Activated T-helper 1 cell treated with anti-CD3 and anti-CD28 coated beads, Interleukin-12 subunit alpha, Interleukin-12 subunit beta, Interleukin-2, Interleukin-4 antibody, amounts not matched to agents 30 ng/mL and 10 ng/mL and 1 ng/mL, durations not matched to agents 14 hours and 24 hours and 36 hours (primary cell): ENCODE measurements at places on chromosomes 5 and 9.

- no peak for DNase-seq
Observed at GRCh38 chr5:15850939-15851341, 328.7 kb downstream of the MARCHF11 start.

DNA sequence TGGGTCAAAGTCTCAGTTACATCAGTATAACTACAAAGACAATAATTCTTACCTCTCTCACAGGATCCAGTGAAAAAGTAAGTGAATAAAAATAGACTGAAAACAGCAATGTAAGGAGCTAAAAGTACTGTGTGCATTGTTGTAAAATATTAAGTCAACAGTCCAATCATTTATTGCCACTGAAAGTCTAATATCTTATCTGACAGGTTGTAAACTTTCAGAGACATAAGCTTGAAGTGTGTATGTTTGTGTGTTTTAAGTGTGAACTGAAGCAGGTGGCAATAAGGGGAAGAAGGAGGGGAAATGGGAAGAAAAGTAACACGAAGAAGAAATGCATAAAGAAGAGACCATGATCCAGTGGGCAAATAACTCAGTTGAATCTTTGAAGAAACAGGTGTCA, 229.7 kb upstream of the TAS2R1 start:
- DNase-seq, result no peak

GRCh38 chr9:101027236-101027635, 1.3 kb upstream of the PLPPR1 start:
- DNase-seq, result no peak

- no peak for DNase-seq
Observed at GRCh38 chr5:133941456-133942196, 26.8 kb downstream of the C5orf15 start.

DNA sequence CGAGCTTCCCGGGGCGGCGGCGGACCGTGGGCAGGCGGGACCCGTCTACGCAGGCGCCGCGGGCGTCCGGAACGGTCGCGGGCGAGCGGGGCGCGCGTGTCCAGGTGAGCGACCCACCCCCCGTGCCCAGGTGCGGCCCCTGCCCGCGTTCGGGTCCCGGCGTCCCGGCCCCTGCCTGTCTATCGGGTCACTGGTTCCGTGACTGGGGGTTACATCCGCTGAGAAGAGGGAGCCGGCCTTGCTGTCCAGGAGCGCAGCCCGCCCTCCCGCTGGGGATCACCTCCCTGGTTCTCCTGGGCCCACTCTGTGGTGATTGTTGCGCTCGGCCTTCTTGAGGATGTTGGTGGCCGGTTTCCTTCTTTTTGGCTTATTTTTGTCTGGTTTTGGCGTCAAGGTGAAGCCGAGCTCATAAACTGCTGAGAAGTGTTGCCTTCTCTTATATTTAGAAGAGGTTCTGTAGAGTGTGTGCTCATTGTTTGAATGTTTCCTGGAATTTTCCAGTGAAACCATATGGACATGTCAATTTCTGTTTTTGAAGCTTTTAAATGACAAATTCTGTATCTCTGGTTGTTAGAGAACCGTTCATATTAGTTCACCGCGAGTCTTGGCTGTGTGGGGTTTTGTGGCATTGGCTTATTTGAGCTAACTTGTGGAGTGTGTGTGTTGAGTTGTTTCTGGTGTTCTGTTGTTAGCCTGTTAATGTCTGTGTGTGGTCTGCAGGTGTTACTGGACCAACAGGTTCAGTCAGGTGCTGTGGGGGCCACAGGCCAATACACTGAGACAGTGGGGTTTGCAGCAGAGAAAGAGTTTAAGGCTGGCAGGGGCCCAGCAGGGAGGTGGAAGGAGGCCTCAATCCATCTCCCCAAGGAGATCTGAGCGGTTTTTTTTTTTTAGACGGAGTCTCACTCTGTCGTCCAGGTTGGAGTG, 621 bp downstream of the CEP72 start:
- DNase-seq, result no peak

DNA sequence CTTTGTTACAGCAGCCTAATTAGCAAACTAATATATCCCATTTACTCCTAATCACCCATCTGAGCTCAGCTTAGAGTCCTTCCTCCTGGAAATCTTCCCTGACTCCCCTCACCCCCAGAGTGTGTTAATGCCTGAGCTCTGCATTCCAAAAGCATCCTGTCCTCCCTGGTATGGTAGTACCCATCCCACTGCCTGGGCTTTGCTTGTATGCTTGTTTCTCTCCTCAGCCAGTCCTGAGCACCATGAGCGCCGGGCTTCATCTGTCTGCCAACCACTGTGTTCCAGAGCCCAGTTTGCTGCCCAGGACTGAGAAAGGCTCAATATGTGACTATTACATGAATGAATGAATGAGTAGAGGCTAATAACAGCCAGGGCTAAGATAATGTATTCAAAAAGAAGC, 272.4 kb downstream of the CDK5RAP2 start:
- no peak for DNase-seq

DNA sequence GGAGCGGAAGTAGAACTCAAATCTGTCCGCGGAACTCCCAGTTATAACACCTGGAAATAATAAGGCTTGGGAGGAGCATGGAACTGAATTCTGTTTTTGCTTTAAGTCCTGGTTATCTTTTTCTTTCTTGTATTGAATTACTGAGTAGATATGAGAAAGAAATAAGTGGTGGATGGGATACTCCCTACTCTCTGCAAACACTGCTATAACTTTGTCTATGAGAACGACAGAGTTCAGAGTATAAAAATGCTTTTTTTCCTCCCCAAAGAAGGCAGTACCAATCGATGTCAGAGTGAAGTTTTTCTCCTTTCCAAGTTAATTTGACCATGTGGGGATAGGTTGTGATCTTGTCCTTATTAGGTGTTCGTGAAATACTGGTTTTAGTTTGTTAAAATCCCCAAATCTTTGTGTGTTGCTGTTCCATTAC, 1.2 kb downstream of the RIC1 start:
- DNase-seq, result no peak

- no peak for DNase-seq
Observed at GRCh38 chr9:87088621-87089365, 141.5 kb upstream of the GAS1 start.

DNA sequence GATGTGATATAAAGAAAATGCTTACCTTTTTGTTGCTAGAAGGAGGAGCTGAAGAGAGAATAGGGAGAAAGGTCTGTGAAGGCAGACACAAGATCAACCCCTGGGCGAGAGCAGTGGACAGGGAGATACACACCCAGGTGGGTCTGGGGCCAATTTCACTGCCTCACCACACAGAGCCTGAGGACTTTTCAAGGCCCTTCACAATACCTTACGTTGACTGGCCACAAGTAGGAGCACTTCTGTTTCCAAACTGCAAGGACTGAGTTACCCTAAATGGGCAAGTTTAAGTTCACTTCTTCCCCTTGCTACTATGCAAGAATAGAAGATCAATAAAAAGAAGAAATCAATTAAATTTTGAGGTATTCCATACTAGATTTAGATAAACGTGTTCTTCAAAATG, 174.5 kb upstream of the SLC12A2 start:
- no peak for DNase-seq

GRCh38 chr9:120625222-120625621, 45.3 kb upstream of the CDK5RAP2 start:
- DNase-seq, result no peak

- DNase-seq, result no peak
Observed at GRCh38 chr5:167219298-167219697, 1072.1 kb upstream of the WWC1 start.

- no peak for DNase-seq
Observed at GRCh38 chr5:122559676-122560075, 215.2 kb upstream of the SNX2 start.

DNA sequence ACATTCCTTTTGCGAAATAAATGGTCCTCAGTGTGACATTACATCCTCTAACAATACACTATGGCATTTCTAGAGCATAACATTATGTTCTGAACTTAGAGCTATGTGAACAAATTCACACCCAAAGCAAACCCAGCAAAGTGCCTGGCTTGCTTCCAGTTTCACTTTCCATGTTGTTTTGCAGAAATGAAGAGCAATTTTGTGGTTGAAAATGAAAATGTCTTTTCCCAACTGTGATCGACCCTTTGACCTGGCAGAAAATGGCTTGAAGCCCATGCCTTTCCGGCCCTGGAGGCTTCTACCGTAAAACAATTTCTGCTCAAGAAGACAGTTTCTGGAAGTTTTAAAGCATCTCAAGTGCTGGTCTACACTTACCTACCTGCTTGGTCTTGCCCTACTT, 344.7 kb upstream of the RGMB start:
- no peak for DNase-seq

- DNase-seq, result no peak
Observed at GRCh38 chr5:82074950-82075349, 103.1 kb downstream of the ATG10 start.

DNA sequence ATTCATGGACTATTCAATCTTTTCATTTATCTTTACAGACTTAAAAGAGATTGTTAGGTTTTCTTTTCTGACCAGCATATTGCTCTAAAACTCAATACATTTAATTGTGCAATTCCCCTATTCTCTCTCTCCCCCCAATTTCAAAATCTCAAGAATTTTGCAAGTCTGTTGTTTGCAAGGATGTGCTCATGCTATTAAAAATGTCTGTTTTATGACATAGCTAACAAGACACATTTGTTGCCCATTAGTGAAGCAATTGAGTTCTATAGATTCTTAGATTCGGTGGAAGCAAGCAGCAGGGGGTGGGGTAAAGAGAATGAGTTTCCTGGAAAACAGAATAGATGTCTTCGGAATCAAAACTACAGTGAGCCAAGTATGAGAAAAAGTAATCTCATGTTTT, 8.5 kb upstream of the CSNK1A1 start:
- no peak for DNase-seq

DNA sequence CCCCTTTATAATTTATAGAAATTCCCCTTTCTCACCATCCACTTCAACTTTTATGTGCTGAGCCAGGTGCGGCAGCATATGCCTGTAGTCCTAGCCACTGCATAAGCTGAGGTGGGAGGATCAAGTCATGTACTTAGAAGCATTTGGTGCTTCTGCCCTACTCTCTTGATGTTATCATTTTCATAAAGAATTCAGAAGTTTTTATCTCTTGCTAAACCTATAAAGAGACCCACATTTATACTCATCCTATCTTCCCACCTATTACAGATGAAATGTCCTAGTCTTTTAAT, 18.5 kb downstream of the HMMR start:
- DNase-seq, result no peak

DNA sequence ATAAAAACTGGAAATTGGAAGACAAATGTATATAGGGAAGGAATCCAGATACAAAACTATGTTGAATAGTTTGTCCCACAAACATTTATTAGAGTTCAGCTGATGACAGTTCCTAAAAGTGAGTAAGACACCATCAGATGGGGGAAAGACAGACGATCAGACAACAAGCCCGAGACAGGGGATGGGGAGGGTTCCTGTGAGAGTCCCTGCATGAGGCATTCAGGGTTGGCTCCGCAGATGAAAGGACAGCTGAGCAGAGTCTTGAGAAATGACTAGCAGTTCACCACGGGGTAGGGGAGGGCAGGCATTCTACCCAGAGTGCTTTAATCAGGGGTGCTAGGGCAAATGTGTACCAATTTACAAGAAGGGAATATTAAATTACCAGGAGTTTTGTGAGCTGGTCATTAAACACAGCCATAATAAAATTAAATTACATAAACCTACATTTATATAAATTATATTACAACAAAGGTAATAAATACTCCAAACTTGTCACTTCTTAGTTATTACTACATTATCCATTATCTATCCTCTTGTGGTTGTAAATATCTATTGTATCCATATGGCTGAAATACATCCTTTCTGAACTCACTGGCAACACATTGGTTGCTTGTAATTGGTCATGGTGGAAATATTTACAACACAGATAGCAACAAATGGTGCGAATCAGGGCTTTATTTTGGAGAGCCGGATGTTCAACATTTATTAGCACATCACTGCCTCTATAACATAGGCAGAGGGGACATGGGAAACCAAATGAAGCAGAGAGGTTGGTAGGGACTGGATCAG, 27.8 kb downstream of the TNFSF15 start:
- DNase-seq, result peak; percentile 8

DNA sequence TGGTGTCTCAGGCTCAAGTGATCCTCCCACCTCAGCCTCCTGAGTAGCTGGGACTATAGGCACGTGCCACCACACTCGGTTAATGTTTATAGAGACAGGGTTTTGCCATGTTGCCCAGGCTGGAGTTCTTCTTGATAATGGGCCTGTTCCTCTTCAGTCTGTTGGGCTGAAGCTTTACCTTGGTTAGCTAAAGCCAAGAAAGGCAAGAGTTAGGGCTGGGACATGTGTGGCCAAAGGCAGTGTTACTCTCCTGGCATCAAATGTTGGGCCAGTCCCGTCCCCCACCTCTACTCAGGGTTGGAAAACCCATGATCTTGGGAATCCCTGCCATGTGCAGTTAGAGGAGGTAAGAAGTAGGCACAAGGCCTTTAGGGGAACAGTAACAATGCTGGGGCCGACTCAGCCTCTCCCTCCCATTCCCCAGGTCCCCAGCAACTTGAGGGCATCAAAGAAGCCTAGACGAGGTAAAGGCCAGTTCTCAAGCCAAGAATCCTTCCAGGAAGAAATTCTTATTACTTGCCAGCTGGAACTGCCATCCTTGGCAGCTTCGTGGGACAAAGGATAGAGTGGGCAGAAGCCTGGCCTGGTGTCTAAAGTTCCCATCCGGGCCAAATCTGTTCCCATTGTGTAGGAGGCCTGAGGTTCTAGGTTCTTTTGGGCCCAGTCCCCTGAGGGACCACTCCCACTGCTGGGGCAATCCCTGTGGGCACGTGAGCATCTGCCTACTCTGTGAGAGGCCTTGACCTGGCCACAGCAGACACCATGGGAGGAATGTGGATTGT, 4.5 kb downstream of the EGR1 start:
- no peak for DNase-seq

- DNase-seq, result no peak
Observed at GRCh38 chr9:99368341-99369326, 146.6 kb downstream of the SEC61B start.

- DNase-seq, result no peak
Observed at GRCh38 chr5:103667068-103667467, 104.5 kb upstream of the NUDT12 start.
